GM20000 (cell line): ENCODE measurements at places on chromosomes 3 and 15.

GRCh38 chr3:170953229-170953628 is 44.8 kb upstream of the EIF5A2 start:
- no peak for DNase-seq

- no peak for DNase-seq
Measured at GRCh38 chr3:149523512-149524299, 49.2 kb downstream of the TM4SF4 start.

GRCh38 chr3:148847351-148847750 is 17.7 kb upstream of the CPA3 start:
- no peak for DNase-seq

DNA sequence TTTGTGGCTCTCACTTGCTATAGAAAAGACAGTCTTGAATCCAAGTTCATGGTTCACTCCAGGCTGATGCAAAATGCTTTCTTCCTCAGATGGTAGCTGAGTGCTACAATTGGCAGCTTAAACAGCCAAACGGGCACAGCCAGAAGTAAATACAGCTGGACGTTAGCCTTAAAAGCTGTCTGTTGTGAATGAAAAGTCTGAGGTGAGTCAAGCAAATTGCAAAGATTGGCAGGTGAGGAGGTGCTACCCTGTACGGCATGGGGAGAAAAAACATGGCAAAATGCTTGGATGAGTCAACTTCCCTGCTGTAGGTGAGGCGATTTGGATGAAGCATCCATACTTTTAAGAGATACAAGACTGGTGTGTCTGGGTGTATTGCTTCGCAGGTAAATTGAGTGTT is 40.5 kb downstream of the IL5RA start:
- no peak for DNase-seq

- no peak for DNase-seq
Measured at GRCh38 chr3:154783521-154783931, 296.6 kb upstream of the MME start.

DNA sequence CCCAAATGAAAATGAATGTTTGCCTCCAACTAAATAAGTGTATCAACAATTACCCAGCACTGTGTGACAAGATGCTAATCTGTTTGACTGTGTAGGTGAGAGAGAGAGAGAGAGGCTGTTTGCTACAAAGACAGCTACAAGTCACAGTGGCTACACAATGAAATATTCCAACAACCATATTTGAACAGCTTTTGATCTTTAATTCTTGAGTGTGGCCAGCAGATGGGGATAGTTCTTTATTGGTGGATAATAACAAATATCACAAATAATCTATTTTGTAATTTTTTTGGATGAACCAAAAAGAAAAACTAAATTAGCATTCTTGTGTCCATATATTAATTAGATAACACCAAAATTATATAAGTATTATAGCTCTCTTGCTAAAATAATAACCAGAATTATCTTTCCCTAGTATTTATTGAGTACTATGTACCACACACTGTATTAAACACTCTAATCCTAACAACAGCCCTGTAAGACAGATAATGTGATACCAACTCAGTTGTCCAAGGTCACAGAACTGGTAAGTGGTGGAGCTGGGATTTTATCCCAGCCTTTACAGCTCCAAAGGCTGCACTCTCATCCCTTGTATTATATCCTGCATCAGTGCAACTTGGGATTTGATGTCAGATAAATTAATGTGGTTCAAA is 61.9 kb upstream of the C3orf80 start:
- DNase-seq: no peak

DNA sequence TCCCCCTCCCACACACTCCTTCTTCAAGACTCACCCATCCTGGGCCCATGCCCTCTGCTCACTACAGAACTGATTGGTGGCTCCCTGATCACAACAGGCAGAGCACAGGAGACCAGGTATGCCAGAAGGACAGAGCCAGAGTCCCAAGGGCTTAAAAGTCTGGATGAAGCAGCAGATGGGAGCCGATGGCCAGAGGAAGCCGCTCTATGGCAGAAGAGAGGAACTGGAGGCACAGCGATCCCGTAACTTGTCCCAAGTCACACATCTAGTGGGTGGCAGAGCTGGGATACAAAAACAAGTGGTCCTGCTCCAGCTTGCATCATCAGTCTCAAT is 20.7 kb downstream of the ITGA11 start:
- DNase-seq: no peak

DNA sequence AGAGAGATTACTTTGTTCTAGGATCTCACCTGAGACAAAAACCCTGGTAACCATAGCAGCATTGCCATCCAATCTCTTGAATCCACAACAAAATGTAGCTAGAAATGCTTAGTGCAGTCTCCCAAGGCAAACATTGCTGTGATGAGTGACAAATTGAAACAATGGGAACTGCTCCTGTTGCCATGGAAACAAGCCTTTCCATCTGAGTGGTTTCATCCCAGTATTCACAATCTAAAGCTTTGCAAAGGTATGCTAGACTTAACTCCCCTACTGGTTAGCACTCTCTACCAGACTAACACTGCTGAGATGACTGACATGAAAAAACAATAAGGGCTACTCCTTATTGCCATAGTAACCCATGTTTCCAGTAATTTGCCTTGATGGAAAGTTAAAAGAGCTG is 172.6 kb upstream of the CNTN3 start:
- DNase-seq: no peak

GRCh38 chr3:186316666-186317260 is 45.3 kb downstream of the DGKG start:
- DNase-seq: no peak

DNA sequence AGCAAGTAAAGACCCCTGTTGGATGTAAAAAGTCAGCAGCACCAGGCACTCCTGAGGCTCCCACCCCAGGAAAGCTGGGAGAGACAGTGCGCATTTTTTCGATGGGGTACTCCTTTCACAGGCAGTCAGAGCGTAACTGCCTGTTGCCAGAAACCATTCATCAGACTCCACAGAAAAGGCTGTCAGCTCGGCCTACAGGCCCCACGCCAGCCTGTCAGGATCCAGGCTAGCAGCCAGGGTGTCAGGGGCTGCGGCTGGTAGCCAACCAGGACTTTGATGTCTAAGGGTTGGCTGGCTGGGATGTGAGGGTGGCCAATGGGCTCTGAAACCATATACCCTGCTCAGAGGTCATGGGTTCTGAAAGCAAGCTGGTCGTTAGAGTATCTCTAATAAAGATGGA is 164.5 kb downstream of the WNT5A start:
- no peak for DNase-seq

DNA sequence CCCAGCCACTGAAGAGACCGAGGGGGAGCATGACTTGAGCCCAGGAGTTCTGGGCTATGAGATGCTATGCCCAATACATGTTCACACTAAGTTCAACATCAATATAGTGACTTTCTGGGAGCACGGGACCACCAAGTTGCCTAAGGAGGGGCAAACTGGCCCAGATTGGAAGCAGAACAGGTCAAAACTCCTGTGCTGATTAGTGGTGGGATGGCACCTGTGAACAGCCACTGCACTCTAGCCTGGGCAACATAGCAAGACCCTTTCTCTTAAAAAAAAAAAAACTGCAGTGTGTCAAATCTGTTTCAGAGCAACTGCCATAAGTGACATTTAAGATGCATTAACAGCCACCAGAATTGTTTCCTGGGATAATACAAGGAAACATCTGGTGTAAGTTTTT is 9.8 kb downstream of the HES1 start:
- no peak for DNase-seq

DNA sequence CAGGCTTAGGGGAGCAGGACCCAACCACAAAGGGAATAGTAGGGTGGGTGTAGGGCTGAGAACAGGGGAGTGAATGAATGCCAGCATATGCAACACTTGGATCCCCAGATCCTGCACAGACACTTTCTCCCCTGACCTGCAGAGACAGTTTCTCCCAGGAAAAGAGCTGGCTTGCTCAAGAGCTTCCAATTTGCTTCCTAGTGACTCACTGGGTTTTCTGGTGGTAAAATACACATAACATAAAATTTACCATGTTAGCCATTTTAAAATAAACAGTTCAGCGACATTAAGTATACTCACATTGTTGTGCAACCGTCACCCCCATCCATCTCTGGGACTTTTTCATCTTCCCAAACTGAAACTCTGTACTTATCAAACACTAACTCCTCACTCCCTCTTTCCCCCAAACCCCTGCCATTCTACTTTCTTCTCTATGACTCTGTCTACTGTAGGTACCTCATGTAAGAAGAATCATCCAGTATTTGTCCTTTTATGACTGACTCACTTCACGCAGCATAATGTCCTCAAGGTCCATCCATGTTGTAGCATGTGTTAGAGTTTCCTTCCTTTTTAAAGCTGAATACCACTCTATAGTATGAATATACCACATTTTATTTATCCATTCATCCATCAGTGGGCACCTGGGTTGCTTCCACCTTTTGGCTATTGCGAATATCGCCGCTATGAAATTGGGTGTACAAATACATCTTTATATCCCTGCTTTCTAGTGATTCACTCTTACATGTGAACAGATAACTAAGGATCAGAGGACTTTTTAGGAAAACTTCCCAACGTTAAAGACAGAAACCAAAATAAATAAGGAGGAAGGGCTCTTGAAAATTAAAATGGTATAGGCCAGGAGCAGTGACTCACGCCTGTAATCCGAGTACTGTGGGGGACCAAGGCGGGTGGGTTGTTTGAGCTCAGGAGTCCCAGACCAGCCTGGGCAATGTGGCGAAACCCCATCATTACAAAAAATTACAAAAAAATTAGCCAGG is 95.6 kb upstream of the TJP1 start:
- DNase-seq: no peak

DNA sequence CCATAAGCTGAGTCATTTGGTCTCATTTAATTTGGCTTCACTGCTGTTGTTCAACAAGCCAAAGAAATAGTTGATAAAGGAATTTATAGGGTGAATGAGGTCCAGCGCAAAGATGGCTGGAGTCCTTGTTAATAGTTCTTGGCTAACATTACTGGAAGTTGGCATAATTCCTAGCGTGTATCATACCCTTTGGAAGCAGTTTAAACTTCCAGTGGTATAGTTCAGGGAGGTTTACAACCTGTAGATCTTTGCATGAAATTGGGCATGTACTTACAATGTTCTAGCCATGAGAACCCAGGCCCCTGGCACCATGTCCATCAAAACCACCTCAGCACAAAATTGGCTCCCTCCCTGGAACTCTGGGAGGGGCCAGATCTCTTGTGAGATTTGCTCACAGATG is 380.8 kb downstream of the LRTM1 start:
- no peak for DNase-seq

GRCh38 chr3:28301688-28302087 is 46.8 kb upstream of the ZCWPW2 start:
- DNase-seq: no peak

GRCh38 chr3:64327100-64327804 is 102.0 kb upstream of the PRICKLE2 start:
- no peak for DNase-seq

- DNase-seq: peak; percentile 43
Measured at GRCh38 chr3:55690726-55691125, 203.6 kb upstream of the WNT5A start.

DNA sequence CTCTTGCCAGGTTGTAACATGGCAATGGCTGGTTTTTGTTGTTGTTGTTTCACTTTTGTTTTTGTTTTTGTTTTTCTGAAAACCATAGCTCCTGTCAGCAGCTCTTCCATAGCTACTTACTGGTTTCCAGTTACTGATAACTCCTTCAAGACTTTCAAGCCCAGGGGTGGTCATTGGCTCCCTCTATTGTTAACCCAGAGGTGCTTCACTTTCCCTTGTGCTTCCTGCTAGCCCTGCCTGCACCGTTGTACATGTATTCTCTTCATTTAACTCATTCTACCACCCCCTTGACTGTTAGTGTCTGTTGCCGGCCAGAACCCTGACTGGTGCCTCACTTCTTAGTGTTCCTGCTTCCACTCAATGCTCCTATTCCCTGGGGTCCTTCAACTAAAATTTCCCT is 4.2 kb upstream of the TRAT1 start:
- DNase-seq: peak; percentile 36

DNA sequence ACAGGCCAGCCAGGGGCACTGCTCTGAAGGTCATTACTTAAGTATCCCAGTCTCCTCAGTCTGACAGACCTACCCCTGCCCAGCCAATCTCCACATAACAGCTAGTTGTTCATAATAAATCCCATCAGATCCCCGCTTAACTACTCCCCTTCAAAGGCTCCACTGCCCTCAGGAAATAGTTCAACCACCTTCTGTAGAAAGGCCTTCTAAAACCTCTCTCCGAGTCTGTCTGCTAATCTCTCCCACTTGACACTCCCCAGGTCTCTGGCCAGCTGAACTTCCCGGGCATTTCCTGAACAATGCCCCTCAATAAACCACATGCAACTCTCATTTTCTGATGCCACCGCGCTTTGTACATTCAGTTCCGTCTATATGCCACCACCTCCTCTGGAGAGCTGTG is 6.0 kb downstream of the PRC1 start:
- no peak for DNase-seq

DNA sequence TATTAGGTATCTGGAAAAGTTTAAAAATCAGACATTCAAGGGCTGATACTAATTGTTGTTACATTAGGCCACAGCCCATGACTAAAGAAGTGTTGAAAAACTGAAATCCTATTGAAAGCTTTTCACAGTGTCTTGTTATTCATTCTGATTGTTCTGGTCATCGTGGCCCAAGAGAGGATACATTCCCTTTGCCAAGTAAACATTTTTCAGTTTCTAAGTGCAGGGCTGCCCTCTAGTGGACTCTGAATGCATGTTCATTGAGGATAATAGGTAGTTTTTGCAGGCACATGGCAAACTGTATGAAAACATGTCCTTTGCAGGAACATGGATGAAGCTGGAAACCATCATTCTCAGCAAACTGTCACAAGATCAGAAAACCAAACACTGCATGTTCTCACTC is 181.1 kb downstream of the MYRIP start:
- DNase-seq: peak; percentile 41

DNA sequence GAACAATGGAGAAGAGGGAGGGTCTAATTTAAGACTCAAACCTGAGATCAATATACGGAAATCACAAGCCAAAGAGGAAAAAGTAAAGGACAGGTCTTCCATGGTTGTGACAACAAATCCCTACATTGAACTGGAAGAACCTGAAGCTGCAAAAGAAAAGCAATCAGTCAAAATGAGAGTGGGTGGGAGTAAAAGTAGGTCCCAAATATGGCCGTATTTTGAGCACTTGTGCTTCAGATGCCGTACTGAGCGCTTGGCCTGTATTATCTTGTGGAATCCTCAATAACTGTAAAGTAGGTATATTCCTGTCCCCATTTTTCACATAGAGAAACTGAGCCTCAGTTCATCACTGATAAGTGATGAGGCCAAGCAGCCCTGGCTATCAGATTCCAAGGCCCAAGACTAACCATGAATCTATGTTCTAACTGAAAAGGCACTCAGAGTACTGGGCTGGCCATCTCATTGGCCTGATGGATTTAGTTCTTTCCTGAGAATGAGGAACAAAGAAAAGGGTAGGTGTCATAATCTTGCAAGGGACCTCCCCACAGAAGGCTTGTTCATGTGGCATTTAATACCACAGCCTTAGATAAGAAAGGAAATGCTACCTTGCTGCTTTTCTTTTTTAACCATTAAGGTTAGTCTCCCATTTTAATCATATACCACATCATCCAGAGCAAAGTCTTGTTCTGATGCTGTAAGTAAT is 52.5 kb downstream of the LRRN1 start:
- peak; percentile 34 for DNase-seq

- DNase-seq: no peak
Measured at GRCh38 chr3:81695302-81695701, 66.1 kb downstream of the GBE1 start.

GRCh38 chr15:82750831-82751180 is 41.1 kb upstream of the AP3B2 start:
- peak; percentile 28 for DNase-seq

- DNase-seq: no peak
Measured at GRCh38 chr15:28881170-28881569, 4.6 kb upstream of the APBA2 start.
